ENCODE measurements at places on chromosomes 2 and 18.
A peak's percentile ranks its signal among the peaks of the same experiment; 100 is the strongest.

GRCh38 chr2:30366199-30366691, 80.8 kb upstream of the LCLAT1 start:
- peak; percentile 76 for DNase-seq

DNA sequence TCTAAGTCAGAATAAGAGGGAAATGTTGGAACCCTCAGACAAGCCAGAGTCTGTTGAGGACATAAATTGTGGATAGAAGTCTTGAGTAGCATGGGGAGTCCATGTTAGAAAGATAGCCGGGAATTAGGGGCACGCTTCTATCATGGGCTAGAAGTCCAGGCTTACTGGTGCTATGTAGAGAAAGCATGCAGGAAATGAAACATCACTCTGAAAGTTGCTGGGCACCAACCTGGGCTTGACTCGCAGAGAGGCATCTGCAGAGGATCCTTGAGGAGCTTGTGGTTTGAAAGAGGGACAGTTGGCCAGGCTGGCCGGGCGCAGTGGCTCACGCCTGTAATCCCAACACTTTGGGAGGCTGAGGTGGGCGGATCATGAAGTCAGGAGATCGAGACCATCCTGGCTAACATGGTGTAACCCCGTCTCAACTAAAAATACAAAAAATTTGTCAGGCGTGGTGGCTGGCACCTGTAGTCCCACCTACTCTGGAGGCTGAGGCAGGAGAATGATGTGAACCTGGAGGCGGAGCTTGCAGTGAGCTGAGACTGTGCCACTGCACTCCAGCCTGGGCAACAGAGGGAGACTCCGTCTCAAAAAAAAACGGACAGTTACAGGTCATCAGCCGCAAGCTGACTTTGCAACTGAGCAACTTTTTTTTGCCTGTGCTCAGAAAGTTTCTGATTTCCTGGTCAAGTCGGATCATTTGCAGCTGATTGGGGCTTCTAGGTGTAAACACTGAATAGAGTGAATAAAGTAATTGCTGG, 24.9 kb downstream of the CERS6 start:
- no peak for DNase-seq

- DNase-seq, result no peak
Measured at GRCh38 chr2:109244750-109245382, 115.9 kb downstream of the SH3RF3 start.

- DNase-seq, result no peak
Measured at GRCh38 chr2:75522543-75523312, 38.0 kb downstream of the EVA1A start.

DNA sequence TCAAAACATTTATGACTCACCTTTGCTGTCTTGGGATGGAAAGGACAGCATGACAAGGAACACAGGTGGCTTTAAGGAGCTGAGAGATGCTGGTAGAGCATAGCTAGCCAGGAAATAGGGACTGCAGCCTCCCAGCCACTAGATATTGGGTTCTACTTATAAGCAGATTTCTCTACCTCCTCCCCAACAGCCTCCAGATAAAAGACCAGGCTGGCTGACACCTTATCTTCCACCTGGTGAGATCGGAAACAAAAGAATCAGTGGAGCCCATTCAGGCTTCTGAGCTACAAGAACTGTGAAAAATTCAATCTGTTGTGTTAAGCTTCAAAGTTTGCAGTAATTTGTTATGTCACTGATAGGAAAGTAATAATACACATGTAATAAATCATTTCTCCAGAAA, 1278.5 kb upstream of the ZEB2 start:
- DNase-seq, result no peak

DNA sequence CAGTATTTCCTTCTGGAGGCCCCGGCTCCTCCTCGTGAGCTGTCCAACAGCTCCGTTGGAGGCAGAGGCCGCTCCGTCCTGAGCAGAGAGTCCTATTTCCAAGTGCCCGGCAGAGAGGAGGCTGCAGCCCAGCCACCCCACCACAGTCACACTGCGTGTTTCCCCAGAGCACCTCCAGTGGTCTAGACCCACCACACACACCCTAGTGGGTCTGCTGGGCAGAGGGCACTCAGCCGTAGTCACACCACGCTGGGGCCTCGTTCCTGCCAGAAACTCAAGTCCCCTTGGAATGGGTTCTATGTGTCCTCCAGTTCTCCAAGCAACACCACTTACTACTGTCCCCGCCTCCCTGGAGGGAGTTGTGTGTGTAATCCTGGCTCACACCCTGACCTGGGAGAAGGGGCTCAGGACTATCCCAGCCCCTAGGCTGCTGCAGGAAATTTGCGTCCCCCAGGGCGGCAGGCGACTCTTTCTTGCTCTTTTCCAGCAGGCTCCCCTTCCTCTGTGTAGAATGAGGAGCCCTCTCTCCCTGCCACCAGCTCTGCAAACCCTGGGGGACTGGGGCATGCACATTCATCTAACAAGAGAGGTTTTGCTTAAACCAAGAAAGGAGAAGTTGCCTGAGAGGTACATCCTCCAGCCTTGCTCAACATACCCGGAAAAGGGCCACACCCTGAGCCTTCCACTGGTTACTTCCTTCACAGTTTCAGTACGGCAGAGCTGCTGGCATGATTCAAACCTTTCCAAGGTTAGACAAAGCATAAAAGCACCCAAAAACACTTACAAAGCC, 114.1 kb downstream of the NDUFA10 start:
- no peak for DNase-seq

DNA sequence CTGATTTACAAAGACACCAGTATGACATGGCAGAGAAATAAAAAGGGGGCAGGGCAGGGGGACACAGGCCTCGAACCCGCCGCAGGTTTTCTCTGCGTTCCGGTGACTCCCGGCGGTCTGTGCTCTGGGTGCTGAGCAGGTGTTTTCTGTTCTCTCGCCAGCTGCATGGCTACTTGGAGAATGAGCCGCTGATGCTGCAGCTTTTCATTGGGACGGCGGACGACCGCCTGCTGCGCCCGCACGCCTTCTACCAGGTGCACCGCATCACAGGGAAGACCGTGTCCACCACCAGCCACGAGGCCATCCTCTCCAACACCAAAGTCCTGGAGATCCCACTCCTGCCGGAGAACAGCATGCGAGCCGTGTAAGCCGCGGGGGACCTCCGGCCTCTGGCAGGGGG, 52.9 kb downstream of the NFATC1 start:
- no peak for DNase-seq

- no peak for DNase-seq
Measured at GRCh38 chr2:143988082-143988481, 531.8 kb downstream of the ZEB2 start.

- no peak for DNase-seq
Measured at GRCh38 chr18:8607776-8608742, 1.2 kb upstream of the RAB12 start.

DNA sequence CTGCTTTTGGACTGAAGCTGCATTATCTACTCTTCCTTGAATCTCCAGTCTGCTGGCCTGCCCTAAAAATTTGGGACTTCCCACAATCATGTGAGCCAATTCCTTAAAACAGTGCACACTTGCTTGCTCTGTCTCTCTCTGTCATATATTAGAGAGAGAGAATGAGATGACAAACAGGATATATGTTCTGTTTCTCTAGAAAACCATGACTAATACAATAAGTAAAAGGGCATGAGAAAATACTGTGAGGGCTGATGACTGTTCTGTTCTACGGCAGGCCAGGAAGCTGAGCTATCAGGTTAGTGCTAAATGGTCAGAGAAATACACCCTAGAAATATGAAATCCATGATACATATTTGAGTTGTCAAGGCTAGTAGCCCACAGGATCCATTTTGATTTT, 1896.8 kb upstream of the CELF4 start:
- no peak for DNase-seq

GRCh38 chr2:53629501-53629900, 138.1 kb upstream of the CHAC2 start:
- DNase-seq, result no peak

DNA sequence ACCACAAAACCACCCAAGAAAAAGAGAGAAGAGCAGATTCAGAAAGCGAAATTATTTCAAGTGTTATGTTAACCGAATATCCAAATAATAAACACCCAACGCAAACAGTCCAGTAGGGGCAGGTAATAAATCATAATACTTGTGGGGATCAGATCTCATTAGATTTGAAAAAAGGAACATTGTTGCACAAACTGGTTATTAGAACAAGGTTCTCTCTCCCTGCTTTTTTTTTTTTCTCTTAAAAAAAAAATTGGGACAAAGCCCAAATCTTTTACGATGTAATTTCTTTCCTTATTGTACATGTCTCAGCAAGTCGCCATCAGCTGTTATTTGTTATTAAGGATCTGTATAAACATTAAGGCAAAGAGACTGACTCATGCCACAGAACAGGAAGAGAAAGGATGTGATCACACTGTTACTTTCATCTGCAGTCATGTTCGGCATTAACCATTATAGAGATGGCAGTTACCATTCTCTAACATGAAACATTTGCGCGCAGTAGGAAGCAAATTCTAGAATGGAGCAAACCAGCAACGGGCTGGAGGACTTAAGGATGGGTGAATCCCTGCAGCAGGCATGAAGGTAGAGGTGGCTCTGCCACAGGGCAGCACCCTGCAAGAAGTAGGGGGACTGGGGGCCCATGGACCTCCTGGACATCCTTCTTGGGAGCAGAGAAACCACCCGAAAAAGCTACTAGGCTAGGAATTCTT, 42.0 kb downstream of the EPHA4 start:
- no peak for DNase-seq

DNA sequence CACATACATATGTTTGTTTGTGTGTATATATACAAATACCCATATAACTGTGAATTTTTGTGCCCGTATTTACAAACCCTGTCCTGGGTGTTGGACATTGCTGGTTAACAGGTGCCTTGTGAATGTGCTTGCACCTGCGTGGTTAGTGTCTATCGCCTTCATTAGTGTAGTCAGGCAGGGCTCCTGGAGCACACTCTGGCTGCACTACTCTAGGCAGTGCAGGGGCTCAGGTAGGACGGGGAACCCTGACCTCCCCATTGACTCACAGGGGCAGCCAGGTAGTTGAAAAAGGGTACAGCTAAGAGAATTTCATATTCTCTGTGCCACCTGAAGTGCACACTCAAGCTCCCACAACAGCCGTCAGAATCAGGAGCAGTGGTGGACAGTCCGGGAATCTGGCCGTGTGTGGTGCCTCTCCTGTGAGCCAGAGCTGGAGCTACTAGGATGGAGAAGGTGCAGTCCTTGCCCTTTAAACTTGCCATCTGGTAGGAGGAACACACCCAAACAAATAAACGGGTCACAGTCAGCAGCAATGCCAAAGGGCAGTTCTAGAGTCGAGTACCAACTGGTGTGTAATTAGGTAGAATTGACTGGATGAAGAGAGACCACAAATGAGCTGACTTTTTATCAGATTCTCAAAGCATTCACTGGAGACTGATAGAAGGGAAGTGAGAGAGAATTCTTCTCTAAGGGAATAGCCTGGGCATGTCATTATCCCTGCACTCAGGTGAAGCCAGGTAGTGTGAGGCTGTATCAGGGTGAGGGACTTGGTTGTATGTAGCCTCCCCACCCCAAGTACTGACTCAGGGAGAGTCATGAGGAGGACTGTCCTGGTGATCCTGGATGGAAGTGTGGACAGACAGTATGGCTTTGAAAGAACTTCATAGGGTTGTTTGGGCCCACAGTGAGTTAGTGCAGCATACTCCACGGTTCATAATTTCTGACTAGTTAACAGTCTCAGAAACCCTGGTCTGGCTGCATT, 44.1 kb downstream of the FARP2 start:
- DNase-seq, result no peak

DNA sequence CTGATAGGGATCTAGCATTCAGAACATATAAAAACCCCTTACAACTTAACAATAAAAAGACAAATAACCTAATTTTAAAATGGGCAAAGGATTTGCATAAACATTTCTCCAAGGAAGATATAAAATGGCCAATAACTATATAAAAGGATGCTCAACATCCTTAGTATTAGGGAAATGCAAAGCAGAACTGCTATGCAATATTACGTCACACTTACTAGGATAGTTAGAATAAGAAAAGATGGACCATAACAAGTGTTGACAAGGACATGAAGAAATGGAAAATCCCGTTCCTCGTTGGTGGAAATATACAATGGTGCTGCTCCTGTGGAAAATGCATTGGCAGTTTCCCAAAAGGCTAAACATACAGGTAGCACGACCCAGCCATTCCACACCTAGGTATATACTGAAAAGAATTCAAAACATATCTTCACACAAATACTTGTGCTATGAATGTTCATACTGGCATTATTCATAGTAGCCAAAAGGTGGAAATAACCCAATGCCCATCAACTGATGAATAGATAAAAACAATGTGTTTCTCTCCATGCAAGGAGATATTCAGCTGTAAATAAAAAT, 48.2 kb upstream of the REV1 start:
- DNase-seq, result no peak

DNA sequence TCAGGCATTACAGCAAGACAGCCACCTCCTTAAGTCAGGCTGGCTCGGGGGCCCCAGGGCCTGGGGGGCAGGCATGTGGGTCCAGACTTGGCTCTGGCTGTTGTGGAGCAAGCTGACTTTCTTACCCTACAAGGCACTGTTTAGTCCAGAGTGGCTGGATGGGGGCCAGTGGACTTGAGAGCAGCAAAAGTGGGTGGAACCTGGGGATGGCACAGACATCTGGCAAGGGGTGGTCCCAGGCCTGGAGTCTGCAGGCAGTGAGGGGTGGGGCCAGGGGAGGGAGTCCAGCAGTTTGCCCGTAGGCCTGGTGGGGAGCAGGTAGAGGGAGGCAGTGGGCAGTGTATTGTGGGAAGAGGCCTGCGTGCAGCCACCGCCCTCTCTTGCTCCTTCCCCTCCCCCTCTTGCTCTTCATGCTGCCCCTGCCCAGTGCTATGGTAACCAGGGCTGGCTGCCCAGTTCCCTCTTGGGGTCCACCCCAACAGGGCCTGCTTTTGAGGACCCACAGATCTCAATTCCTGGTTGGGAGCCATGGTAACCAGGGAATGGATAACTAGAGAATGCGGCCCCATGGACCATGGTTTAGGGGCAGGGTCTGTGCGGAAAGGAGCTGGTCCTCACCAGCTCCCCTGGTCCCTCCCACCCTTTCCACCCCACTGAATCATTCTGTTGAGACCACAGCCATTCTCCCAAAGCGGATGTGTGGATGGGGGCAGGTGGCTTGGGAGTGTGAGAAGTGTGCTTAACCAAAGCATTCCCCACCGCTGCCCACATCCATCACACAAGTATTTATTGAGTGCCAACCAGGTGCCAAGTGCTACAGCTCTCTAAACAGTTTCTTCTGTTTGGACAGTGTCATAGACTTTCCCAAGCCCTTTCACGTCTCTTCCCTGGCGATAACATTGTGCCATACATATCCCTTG, 19.3 kb downstream of the SPEG start:
- no peak for DNase-seq

DNA sequence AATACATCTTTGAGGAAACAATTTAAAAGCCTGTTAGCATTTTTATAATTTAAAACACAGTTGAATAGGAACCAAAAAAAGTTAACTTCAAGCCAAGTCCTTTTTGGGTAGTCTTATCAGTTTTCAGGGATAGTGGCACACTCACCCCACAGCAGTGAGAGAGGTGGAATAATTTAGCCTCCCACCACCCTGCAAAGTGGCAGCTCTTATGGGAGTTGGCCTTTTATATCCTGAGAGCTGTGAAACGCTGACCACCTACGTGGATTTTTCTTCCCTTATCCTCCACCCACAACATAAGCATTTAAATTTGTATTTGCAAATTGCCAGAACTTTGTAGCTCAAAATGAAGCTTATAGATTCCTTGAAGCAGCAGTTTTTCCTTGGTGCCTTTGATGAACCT, 167.1 kb downstream of the MYO1B start:
- no peak for DNase-seq

GRCh38 chr2:63992061-63992685, 27.1 kb downstream of the VPS54 start:
- no peak for DNase-seq

GRCh38 chr2:43729491-43730174, 44.2 kb upstream of the DYNC2LI1 start:
- DNase-seq, result no peak

All from activated CD8-positive, alpha-beta T cell treated with anti-CD3 and anti-CD28 coated beads for 36 hours (primary cell).